Mesothelial cell of epicardium (in vitro differentiated cells): ENCODE measurements at places on chromosomes 5 and 9.

- DNase-seq: no peak
Observed at GRCh38 chr5:95110118-95110517, 174.8 kb downstream of the MCTP1 start.

- DNase-seq: no peak
Observed at GRCh38 chr9:77808751-77809081, 160.6 kb upstream of the GNA14 start.

DNA sequence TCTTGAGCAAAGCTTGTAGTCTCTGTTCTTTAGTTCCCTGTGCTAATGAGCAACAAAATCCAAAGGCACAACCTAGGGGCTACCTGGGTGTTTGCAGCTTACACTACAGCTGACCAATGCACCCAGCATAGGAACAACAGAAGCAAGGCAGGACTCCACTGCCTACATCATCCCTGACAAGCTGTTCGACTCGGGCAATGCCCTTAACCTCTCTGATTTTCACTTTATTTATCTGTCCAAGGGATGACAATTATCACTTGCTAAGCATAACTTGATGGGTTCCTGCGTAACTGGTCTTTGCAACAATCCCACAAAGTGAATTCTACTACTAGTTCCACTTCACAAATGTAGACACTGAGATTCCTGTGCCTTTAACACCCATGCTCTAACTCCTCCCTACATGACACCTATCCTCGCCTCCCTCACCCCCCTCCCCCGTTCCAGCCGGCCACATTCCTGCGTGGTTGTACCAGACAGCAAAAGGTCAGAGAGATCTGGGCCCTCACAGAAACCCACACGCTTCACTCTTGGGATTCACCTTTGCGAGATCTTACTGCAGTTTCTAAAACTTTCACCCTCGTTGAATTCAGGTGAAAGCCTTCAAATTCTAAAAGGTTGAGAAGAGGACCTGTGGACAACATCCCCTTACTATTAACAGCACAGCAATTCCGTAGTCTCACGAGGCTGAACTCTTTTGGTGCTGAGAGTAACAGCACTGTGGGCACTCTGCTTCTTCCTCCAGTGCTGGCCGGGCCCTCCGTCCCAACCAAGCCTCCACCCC lies 995 bp downstream of the IPPK start:
- no peak for DNase-seq

GRCh38 chr5:164597293-164597900 lies 1092.0 kb downstream of the MAT2B start:
- no peak for DNase-seq

DNA sequence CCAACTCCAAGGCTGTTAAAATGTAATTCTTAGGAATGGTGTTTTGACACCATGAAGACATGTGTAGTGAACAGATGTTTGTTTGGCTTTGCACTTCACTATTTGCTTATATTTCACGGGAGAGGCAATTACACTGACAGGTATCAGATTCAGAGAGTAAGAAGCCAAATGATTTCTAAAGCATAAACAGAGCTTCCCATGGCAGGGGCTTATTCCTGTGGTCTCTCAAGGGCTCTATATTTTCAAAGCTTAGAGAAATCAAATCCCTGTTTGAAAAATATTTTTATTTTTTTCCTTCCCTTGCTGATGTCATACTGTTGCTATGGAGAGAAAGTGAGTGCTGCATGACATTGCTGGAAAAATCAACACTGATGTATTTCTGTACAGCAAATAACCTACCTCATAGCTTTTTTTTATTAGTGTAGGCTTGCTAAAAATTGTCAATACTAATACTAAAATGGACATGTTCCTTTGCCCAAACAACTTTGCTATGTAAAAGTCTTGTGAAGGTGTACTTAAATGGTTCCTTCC lies 161.4 kb downstream of the GIN1 start:
- DNase-seq: no peak

DNA sequence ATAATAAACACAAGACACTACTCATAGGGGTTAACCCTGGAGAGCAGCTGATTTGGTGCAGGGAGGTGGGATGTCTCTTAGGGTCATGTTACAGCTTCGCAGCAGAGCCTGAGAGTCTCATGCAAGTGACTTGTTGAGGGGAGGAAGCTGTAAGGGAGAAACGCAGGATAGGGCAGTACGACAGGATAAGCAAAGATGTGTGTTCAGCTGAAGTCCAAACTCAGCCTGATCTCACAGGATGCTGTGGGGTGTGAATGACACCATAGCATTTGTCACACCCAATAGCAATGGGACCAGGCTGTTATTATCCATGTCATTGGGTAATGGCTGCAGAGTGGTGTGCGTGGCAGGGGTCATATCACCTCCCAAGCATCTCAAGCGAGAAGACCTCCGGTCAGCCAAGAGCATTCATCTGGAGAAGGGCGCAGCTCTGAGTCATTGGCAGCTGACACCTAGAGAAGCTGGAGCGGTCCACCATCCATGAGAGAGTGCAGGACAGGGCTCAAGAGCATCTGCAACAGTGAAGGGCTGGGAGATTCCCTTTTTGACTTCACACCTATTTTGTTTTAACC lies 49.2 kb upstream of the RPL26L1 start:
- DNase-seq: no peak

DNA sequence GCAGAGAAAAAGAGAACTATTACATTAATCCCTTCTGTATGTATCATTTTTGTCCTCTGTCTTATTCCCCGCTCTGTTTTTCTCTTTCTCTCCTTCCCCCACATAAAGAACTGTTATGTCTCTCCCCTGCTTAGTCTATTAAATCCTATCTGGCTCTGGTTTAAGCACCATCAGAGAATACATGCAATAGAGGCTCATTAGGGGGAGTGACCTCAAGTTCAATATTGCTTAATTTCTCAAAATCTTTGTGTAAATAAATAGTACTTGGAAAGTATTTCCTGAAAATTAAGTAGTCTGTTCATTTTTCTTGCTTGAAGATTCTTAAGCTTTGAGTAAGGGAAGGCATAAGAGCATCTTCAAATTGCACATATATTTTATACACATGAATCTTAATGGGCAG lies 41.2 kb upstream of the FAM174A start:
- DNase-seq: no peak

DNA sequence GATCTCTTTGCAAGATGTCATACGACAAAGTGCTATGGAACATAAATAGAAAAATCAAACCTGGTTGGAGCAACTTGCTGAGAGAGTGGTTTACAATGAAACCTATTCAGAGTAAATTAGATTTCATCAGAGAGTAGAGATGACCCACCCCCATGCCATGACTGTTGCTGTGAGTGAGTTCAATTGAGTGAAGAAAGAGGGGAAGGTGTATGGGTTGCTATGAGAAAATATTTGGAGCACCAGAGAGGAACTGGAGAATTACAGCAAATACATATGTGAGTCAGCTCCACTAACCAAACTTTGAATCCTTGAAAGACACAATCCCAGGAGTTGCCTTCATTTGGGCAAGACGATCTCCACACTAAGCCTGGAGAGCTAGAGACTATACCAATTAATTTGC lies 217.2 kb downstream of the RFX3 start:
- no peak for DNase-seq

GRCh38 chr9:14401911-14402310 lies 88.0 kb upstream of the NFIB start:
- no peak for DNase-seq

GRCh38 chr9:27209034-27209433 lies 87.9 kb downstream of the EQTN start:
- DNase-seq: no peak

DNA sequence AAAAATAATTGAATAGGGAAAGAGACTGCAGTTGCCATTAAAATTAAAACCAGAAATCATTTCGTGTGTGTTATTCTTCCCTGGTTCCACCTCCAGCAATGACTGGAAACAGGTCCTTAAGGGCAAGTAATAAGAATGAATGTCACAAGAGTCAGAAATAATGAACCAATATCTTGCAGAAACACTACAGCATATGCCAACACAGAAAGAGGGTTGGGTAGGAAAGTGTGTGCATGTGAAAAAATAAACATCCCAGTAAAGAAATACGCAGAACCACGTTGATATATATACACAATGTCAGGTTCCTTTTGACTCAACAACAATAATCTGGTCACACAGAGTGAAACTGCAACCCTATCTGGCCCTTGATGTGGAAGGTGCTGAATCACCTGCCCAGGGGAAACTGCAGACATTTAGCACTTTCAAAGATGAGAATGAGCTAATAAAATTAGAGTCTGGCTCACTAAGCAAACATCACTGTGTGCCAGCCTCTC lies 15.0 kb downstream of the HMHB1 start:
- DNase-seq: no peak

- no peak for DNase-seq
Observed at GRCh38 chr5:160620401-160620800, 198.7 kb downstream of the PTTG1 start.

DNA sequence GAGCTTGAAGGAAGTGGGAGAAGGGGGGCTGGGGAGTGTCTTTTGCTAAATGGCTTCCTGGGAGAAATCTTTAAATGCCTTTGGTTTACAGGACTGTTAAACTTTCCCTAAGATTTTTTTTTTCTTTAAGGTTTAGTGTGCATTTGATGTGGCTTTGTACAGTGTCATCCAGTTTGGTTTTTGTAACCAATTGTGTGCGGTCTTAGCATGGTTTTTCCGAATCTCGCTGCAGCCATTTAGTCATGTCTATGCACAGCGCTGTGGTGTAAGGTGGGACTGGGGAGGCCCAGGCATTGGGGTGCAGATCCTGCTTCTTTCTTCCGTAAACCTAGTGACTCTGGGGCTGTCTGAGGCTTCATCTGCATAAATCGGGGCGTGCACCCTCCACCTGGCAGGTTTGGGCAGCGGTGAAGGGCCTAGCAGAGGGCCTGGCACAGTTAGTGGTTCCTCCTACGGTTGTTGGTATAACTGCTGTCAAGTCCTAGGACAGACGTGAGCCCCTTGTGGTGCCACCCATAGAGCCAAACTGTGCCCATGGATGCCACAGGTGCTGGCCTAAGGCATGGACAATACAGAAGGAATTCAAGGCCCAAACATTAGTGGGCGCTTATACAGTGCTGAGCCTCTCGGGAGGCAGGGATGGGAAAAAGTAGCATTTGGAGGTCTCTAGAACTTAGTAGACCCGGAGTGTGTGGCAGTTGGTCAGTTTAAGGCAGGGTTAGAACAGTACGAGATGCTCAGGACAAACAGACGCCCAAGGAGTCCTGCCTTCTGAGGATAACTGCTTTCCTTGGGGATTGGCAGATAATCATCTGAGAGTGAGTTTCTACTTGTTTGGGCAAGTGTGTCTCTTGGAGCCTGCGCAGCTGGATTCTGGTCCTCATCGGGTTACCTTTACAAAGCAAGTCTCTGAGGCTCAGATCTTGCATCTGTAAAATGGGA lies 1.5 kb downstream of the PRRC2B start:
- no peak for DNase-seq

GRCh38 chr9:132172185-132172584 lies 10.3 kb downstream of the NTNG2 start:
- no peak for DNase-seq

GRCh38 chr5:95130941-95131340 lies 154.0 kb downstream of the MCTP1 start:
- no peak for DNase-seq

- no peak for DNase-seq
Observed at GRCh38 chr5:50984640-50985039, 318.2 kb downstream of the PARP8 start.

DNA sequence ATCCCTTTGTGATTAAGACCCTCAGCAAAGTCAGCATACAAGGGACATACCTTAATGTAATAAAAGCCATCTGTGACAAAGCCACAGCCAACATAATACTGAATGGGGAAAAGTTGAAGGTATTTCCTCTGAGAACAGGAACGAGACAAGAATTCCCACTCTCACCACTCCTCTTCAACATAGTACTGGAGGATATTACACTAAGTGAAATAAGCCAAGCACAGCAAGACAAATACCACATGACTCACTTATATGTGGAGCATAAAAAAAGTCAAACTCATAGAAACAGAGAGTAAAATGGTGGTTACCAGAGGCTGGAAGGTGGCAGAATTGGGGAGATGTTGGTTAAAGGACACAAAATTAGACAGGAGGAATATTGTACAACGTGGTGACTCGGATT lies 118.1 kb upstream of the NFIL3 start:
- DNase-seq: no peak

DNA sequence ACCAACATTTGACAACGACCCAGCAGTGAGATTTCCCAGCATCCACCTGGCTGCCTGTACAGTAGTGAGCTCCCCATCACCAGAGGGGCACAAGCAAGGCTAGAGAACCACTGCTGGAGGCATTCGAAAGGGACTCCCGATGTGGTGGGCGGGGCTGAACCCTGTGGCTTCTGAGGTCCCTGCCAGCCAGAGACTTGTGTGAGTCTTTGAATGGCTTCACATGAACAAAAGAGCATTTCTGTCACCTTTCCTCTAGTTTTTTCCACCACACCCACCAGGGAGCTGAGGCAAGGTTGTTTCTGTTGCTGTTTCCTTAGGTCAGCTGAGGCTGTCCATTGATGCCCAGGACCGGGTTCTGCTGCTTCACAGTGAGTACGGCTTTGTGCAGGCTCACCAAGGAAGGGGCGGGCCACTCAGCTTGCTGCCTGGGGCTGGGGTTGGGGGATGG lies 15.7 kb downstream of the RGS3 start:
- DNase-seq: no peak

DNA sequence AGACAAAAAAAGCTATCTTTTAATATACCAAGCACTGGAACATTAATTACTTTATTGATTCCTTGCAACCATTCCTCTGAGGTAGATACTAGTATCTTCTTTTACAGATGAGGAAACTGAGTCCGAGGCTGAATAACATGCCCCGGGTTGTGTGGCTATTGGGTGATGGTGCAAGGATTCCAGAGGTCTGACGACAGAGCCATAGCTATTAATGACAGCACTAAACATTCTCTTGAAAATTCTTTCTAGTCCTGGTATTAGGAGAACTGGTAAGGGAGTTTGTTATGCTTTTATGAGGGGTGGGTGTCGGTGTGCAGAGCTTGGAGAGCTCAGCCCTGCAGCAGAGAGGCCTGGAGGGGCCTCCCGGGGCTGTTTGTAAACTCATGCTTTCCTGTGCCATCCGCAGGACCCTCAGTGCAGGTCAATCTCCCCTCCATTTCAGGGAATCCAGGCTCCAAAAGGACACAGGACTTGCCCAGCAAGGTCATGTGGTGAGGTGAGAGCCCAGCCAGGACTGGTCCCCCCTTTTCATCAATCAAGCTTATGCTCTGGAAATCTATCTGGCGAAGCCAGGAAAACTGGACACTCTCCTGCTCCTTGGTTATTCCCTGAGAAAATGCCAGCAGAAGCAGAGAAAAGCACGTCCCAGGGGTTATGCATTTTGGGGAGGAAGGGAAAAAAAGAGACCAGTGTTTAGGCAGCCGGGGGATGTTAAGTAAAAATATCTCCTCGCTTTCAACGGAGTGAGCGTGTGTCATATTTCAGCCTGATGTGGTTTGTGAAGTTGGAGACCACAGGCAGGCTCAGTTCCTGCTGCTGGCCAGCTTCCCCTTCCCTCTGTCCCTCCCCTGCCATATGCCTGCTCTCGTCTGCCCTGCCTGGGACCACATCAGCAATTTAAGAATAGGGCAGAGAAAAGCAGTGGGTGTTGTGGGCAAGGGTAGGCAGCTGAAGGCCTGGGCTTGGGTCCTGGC lies 3.7 kb downstream of the GSN start:
- no peak for DNase-seq

DNA sequence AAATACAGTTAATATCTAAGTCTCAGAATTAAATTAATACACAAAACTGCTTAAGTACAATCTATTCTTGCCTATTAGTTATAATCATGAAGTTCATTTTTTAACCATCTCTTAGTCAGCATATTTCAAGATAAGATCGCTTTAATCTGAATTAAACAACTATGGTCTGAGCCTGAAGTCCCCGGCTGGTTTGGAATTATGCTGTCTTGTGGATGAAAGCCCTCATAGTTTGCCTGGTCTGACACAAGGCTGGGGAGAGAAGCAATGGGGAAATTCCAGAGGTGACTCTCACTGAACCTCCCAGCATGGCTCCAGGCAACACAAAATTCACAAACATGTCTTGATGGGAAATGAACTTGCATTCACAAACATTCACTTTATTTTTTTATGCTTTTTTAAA lies 28.0 kb upstream of the GRAMD2B start:
- DNase-seq: no peak
